Putamen (tissue), 1 donor: ENCODE measurements at places on chromosomes 1 and 21.
A peak's percentile ranks its signal among the peaks of the same experiment; 100 is the strongest.

- DNase-seq = no peak
These were observed 47.9 kb upstream of the NUF2 start for GRCh38 chr1:163273766-163274441.

DNA sequence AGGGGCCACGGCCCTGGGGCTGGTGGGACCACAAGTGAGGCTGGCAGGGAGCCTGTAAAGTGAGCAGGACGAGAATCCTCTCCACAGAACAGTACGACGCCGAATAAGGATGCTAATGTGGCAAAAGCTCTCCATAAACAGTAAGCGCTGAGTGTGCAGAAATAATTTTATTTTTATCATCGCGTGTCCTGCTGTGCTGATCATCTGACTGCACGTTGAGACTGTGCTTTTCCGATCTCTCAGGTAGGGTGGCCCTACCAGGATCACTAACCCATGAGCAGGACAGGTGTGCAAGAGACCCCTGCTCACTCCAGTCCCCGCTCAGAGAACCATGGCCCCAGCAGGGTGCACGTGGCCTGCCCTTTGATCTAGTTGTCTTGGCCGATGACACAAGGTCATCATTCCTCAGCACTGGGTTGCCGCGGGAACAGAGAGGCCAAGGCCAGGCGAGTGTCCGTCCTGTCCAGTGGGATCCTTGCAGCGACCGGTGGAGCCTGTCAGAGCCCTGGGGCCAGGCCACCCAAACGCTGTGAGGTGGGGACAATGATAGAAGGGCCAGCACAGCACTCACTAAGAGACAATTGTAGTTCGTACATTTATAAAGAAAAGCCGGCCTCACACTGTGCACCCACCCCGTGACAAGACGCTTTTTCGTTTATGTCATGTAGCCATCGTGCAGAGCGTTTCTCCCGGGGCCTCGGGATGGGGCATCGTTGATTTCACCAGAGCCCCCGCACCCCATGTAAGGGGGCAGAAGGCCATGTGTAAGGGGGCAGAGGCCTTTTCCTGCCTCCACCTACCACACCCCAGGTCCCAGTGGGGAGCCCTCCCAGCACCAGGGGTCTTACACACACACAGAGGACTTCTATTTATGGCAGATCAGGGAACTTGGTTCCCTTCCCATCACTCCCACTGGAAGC, 52.7 kb upstream of the ADARB1 start:
- no peak for DNase-seq

DNA sequence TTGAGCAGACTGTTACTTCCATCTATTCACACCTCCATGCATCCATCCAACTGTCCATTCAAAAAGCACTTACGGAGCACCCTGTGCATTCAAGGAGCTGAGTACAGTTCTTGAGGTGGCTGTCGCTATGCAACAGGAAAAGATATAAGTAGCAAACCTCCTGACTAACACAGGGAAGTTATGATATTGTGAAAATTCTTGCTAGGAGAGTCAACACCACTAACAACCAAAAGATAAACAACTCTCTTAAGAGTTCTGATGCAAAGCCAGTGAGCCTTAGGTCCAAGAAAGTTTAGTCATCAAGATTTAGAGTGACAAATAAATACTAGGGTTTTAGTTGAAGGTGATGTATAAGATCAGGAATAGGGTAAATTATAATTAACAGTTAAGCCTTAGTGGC, 44.5 kb upstream of the TRIM45 start:
- DNase-seq = no peak

DNA sequence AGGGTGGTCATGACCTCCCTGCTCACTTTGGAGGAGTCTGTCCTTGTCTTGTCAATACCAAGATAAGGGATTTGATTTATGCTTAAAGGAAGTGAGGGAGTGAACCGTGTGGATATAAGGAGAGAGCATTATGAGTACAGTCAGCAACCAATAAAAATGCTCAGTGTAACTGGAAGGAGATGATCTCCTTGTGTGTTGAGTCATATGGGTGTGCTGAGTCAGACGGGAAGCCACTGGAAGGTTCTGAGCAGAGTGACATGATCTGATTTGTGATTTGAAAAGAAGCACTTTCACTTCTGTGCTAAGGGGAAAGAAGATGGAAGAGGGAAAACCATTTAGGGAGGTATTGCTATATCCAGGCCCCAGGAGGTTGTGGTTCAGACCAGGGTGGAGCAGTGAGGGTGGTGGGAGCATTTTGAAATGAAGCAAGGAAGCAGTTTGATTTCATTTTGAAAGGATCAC, 2.5 kb upstream of the BCL10 start:
- peak; percentile 64 for DNase-seq

- no peak for DNase-seq
These were observed 182.1 kb downstream of the ETS2 start for GRCh38 chr21:38987633-38988508.

GRCh38 chr1:185398022-185398421, 81.0 kb upstream of the IVNS1ABP start:
- no peak for DNase-seq

DNA sequence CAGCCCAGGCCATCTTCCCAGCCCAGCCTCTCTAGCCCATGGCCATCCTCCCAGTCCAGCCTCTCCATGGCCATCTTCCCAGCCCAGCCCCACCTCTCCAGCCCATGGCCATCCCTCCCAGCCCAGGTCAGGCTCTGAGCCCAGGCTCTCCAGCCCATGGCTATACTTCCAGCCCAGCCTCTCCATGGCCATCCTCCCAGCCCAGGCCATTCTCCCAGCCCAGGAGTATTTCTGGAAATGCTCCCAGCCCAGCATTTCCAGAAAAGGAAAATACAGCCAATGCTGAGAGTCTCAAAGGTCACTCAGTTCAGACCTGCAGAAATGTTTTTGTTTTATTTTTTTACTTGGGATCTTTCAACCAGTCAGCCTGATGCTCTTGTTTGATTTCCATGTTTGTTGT, 70.0 kb upstream of the ZNF281 start:
- no peak for DNase-seq

DNA sequence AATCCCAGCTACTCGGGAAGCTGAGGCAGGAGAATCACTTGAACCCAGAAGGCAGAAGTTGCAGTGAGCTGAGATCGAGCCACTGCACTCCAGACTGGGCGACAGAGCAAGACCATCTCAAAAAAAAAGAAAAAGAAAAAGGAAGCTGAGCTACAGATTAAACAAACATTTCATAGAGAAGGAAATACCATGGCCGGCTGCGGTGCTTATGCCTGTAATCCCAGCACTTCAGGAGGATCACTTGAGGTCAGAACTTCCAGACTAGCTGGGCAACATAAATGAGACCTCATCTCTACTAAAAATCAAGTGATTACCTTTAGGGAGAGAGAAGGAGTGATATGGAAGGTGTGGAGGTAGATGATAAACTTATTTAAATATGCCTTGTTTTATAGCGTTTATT, 14.0 kb upstream of the CFAP126 start:
- no peak for DNase-seq

DNA sequence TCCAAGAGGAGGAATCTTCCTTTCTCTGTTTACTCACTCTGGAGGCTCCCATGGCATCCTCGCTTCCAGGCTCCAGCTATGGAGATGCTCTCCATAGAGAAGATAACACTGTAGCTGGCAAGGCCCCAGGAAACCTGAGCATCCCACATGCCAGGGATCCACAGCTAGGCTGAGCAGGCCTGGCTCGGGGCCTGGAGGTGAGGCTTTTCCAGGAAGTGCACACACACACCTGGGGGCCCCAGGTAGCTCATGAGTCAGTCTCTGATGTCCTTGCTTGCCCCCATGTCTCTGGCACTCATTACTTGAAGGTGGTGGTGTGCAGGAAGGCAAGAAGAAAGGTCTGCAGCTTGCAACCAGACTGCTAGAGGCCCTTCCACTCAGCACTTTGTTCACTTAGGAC, 5.5 kb upstream of the LCE5A start:
- DNase-seq = no peak

DNA sequence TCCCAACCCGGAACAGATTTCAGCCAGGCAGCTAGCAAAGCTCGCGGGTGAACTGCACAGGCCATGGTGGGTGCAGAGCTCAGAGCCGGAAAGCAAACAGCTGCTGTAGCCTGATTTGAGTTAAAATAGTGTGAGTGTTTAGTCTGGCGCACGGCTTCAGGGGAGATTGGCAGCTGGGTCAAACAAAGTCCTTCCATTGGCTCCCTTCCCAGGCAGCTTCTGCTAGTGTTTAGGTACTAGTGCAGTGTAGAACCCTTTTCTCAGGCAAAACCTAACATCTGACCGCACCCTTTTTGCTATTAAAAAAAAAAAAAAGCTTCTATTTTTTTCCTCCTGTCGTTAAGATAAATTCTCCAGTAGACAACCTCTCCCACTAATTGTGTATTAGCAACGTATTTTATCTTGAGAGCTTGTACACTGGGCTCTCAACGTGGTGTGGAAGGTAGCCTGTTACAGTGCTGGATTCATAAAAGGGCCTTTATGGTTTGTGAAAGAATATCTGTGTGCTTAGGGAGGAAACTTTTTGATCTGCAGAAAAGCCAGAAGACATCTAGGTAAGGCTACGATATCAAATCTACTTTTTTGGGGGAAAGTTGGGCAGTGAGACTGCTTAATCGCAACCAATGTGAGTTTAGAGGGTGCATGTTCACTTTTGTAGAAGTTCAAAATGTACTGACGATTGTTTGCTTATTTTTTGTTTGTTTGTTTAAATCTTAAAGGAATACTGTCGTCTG, 689.6 kb downstream of the USP25 start:
- DNase-seq = peak; percentile 68

DNA sequence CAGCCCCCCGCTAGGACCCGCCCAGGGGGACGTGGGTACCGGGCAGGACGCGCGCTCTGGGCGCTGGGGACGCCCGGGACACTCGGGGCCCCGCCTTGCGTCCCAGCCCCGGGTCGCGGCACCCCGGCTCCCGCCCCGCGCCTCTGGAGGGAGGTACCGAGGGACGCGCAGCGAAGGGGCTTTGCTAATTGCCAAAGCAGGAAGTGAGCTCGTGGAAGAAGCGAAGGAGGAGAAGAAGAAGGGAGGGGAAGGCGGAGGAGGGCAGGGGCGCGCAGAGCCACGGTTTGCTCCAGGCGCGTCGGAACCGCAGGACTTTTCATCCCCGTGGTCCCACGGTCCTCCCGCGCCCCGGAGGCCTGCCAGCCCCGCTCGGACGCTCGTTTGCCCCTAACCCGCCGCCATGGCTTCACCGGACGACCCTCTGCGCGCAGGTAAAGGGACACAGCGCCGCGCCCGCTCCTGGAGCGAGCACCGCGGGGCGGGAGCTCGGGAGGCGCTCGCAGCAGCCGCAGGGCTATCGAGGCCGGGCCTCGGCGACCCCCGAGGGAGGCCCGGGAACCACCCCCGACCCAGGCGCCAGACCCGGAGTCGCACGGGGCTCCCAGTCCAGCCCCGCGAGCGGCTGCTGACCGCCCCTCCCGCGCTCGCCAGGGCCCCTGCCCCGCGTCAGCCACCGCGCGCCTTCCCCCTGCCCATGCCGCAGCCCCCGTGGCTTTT, 1.3 kb downstream of the EDARADD start:
- no peak for DNase-seq

- DNase-seq = no peak
These were observed 188.1 kb upstream of the KIAA0040 start for GRCh38 chr1:175380521-175381300.

DNA sequence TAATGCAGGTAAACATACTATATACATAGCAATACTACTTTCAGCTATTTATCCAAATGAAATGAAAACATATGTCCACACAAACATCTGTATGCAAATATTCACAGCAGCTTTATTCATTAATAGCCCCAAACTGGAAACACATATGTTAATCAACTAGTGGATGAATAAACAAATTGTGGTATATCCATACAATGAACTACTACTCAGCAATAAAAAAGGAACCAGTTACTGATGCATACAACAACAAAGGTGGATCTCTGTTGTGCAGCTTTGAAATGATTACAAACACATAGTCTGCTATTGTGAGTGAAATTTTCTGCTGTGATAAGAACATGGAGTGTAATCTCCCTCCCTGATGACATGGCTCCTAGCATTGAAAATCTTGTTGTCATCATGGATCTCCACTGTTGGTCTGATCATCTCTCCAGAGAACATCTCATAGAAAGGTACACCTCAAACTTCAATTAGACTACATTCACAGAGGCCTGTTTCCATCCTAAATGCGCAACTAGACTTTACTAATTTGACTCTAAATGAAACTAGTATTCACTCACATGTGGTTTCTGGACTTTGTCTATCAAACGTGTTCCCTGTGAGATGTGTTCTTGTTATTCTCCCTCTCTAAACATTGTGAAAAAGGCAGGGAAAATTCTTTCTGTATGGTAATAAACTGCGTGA, 10.7 kb downstream of the INTS7 start:
- DNase-seq = no peak

- no peak for DNase-seq
These were observed 492.8 kb downstream of the CAMTA1 start for GRCh38 chr1:7278045-7278444.

DNA sequence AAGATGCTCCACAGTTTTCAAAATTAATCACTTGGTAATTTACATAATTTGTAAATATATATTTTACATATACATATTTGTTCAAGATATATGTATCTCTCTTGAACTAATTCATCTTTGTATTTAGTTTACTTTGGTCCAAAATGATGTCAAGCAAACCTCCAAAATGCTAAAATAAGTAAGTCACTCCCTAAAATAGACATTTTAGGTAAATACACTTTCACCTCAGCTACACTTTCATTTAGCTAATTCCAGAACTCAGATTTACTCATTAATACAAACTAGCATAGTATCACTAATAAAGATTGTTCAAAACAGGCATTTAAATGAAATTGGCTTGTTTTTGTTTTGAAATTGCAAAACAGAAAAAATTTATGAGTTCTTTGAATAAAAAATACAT, 40.6 kb downstream of the AHCTF1 start:
- DNase-seq = no peak

DNA sequence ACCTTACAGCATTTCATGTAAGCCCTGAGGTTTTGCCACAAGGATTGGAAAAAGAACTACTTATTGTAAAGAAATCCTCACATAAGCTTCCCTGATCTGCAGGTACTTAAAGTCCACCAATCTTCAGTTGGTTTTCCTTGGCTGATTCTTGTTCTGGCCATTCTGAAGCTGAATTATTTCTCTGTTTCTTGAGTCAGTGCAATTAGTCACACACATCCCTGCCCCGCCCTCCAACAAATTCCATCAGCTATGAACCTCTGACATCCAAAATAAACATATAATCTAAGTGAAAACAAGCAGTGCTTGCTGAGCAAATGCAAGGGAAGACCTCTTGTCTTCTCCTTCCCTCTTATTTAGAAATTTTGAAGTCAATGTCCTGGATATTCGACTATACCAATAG, 8.2 kb upstream of the FNDC7 start:
- no peak for DNase-seq

DNA sequence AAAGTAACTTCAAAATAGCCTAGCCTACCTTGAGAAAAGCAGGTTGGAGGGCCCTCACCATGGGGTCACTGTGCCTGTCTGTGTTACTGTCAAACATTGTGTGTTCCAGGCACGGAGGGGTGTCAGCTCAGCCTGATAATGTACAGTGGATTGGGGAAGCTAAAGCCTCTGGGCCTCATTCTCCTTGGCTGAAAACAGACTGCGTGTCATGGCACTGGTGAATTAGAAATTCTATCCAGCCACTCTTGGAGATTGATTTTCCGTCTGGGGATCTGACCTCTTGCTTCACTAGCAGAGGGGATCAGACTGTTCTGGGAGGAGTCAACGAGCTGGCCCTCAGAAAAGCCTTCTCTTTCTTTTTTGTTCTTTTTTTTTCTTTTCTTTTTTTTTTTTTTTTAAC, 123.5 kb upstream of the HOOK1 start:
- no peak for DNase-seq

- DNase-seq = no peak
These were observed 22.6 kb upstream of the IL20 start for GRCh38 chr1:206842854-206843253.

GRCh38 chr1:152906023-152906565, 2.3 kb upstream of the IVL start:
- DNase-seq = no peak
